ENCODE measurements at places on chromosomes 1 and 21. TPM values are rescaled to one million over a fixed set of nuclear protein-coding genes. Genes with fewer than 3 reads are reported as not detected.

Gene EPHA2
- total RNA-seq: 0.29 TPM

Gene ARHGEF19
- 5.9 TPM for total RNA-seq

Gene ACOT11
- 1.1 TPM for total RNA-seq

Gene HSF2BP
- 1.3 TPM for total RNA-seq

Gene CLDN19
- not detected for total RNA-seq

Gene DNASE2B
- not detected for total RNA-seq

DNA sequence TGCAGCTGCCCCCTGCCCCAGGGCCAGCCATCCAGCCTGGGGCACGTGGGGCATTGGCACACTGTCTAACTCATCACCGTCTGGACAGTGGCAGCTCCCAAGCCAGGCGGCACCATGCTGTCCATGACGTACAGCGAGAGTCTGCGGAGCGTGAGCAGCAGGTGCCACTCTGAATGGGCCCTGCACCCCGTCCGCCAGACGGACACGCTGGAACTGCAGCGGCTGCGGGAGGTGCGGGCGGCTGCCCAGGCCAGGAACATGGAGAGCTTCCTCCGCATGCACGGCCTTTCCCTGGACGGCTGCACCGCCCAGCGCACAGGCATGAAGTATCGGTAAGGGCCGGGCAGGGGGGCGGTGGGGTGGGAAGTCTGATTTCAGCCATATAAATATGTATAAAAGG is 5.7 kb downstream of the KCNAB2 start:
- DNase-seq: no peak
- peaks cover 22% of the 10 kb centered on the region for H3K36me3 ChIP-seq
- peaks cover 3% of the 10 kb centered on the region for H3K4me1 ChIP-seq
- no peak overlapping the region for H3K27ac ChIP-seq
- no peak overlapping the region for H3K4me3 ChIP-seq

DNA sequence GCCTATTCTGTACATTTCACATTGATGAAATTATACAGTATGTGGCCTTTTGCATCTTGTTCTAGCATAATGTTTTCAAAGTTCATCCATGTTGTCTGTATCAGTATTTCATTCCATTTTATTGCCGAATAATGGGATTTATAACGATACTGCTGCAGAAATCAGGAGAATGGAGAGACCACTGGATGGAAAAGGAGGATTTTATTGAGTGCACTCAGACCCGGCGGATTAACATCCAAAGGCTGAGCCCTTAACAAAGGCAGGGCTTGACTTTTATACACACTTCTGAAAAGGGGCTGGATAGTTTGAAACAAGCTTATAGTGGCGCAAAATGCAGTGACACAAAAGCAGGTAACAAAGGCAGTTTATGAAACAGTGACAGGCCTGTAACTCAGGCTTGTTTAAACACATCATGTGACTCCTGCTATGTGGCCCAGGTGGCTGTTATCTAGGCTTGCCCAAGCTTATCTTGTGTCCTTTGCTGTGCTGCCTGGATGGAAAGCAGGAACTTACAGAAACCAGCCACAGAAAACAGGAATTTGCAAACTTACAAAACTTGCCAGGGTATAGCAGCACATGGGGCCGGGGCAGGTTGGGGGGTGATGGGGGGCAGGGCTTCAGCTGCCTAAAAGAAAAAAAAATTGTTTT is 32.8 kb upstream of the KCNJ15 start:
- peaks cover 3% of the 10 kb centered on the region for H3K36me3 ChIP-seq
- no peak overlapping the region for H3K27ac ChIP-seq
- no peaks in the 10 kb centered on the region for H3K27me3 ChIP-seq
- H3K4me3 ChIP-seq: no peak overlapping the region
- DNase-seq: peak; percentile 52

GRCh38 chr1:53681351-53681976 is 57.5 kb downstream of the GLIS1 start:
- DNase-seq: no peak
- H3K4me3 ChIP-seq: no peak overlapping the region
- H3K27ac ChIP-seq: no peak overlapping the region
- H3K36me3 ChIP-seq: no peaks in the 10 kb centered on the region

DNA sequence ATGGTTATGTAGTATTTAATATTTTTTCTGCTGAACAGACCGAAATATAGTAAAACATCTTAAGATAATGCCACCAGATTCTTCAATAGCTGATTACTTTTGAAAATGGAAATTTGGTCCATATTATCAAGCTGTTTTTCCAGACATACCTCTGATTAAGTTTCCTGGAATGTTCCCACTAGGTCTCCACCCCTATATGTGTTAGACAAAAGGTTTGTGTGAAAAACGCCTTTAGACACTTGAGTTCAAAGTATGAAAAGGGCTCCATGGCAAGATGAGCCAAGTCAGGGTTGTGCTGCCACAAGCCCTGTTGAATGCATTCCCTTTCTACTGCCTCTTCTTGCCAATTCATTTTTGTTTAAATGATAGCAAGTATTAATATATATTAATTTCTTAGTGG is 52.7 kb downstream of the ZBTB17 start:
- H3K27me3 ChIP-seq: no peaks in the 10 kb centered on the region
- H3K4me3 ChIP-seq: no peak overlapping the region
- H3K36me3 ChIP-seq: peaks cover 37% of the 10 kb centered on the region
- H3K4me1 ChIP-seq: peaks cover 14% of the 10 kb centered on the region
- H3K27ac ChIP-seq: no peak overlapping the region

DNA sequence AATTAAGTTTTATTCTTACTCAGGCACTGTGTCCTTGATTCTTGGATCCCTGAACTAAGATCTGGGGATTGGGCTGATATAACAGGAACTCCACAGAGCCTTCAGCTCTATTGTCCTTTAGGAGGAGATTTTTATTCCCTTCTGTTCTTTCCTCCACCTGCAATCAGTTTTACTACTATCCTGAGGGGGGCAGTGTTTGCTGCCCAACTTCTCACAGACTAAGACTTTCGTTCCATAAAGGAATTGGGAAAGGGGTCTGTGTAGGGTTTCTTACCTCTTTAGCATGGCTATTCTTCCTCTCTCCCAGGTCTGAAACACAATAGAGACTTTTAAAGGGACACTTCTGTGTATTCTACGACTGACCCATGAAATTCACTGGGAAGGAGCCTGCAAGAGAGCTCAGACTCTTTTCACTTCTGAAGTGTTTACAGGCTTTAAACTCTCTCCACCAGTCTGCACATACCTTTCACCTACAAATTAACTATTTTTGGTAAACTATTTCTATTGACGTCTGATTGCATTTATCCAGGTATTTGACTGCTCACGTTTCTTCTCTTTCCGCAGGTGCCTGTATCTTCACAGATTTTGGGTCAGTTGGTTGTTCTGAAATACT is 103.3 kb upstream of the DEPDC1 start:
- H3K4me1 ChIP-seq: no peaks in the 10 kb centered on the region
- H3K36me3 ChIP-seq: no peaks in the 10 kb centered on the region
- no peaks in the 10 kb centered on the region for H3K27me3 ChIP-seq
- H3K27ac ChIP-seq: no peak overlapping the region

DNA sequence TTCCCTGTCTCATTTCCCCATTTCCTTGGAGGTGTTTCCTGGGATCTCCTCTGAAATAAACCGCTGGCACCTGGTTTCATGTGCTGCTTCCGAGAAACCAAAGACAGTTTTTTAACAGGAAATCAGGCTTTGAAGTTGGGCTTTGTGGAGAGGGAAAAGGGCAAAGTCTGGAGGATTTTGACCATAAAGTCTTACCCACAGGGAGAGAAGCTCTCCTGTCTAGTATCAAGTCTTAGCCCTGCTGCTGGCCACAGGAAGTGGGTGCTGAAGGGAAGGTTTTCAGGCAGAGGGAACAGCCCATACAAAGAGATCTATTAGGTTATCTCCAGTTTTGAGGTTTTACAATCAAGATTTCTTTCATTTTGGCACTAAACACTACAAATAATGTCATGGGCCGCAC is 29.3 kb downstream of the SLC5A9 start:
- no peaks in the 10 kb centered on the region for H3K4me1 ChIP-seq
- H3K36me3 ChIP-seq: no peaks in the 10 kb centered on the region
- H3K27ac ChIP-seq: no peak overlapping the region
- H3K4me3 ChIP-seq: no peak overlapping the region

- no peak for DNase-seq
- no peaks in the 10 kb centered on the region for H3K27me3 ChIP-seq
- no peak overlapping the region for H3K4me3 ChIP-seq
- peaks cover 25% of the 10 kb centered on the region for H3K36me3 ChIP-seq
Observed at GRCh38 chr1:113109908-113110554, 37.0 kb downstream of the LRIG2 start.

GRCh38 chr1:101483982-101484688 is 247.3 kb downstream of the S1PR1 start:
- no peak overlapping the region for H3K27ac ChIP-seq
- H3K36me3 ChIP-seq: no peaks in the 10 kb centered on the region
- no peak overlapping the region for H3K4me3 ChIP-seq
- H3K4me1 ChIP-seq: no peaks in the 10 kb centered on the region
- H3K27me3 ChIP-seq: no peaks in the 10 kb centered on the region

DNA sequence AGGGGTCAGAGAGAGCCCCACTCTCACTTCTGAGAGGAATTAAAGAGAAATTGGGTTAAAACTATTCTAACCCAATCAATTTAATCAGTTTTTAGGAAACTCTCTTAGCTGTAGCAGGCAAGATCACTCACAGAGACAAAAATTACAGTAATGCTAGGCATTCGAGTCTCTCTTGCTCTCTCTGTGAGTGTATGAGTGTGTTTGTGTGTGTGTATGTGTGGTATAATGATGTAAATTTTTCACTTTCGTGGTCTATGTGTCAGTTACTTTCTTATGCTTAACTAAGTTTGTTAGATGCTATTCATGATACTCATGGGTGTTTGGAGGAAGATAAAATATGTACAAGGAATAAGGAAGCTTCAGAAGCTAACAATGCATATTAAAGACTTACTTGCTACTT is 131.3 kb downstream of the FASLG start:
- DNase-seq: no peak
- no peak overlapping the region for H3K4me3 ChIP-seq
- no peaks in the 10 kb centered on the region for H3K4me1 ChIP-seq

GRCh38 chr1:24643363-24644099 is 429 bp downstream of the SRRM1 start:
- no peaks in the 10 kb centered on the region for H3K27me3 ChIP-seq
- H3K27ac ChIP-seq: peak overlapping the region; percentile 87
- peaks cover 46% of the 10 kb centered on the region for H3K36me3 ChIP-seq
- DNase-seq: peak; percentile 43

DNA sequence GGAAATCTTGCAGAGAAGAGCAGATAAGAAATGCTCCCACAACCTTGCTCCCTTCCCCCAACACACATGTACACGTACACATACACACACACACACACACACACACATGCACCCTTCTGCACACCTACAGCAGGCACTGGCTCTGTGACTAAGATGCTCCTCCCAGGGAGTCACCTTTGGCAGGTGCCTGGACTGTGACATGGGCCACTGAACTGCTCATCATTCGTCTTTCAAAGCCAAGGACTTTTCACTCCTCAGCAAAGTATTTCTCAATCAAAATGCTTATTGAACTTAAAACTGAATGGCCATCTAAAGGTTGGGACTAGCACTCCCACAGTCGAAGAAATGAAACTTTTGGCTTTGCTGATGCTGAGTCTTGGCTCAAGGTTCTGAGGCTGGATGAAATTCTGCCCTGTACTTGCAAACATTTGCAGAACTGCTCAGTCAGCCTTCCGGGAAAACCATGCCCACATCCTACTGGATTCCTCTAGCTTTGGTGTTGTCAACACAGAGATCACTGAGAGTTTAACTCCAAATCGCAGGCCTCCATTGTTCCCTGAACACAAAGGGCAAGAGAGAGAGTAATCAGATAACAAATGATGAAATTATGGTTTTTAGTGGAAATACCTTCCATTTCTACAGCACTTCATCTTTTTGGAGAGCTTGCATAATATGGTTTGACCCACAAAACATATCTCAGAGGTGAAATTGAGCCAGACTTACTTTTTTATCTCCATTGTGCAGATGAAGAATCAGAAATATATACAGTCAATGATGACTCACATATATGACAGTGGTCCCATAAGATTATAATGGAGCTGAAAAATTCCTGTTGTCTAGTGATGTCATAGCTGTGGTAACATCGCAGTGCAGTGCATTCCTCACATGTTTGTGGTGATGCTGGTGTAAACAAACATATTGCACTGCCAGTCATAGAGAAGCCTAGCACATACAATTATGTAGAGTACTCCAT is 72.4 kb upstream of the BCAR3 start:
- H3K36me3 ChIP-seq: no peaks in the 10 kb centered on the region
- no peak overlapping the region for H3K27ac ChIP-seq
- DNase-seq: no peak
- no peak overlapping the region for H3K4me3 ChIP-seq

GRCh38 chr1:226349081-226349480 is 40.1 kb upstream of the LIN9 start:
- H3K4me1 ChIP-seq: no peaks in the 10 kb centered on the region
- no peak overlapping the region for H3K27ac ChIP-seq
- DNase-seq: no peak
- H3K27me3 ChIP-seq: no peaks in the 10 kb centered on the region
- no peaks in the 10 kb centered on the region for H3K36me3 ChIP-seq

DNA sequence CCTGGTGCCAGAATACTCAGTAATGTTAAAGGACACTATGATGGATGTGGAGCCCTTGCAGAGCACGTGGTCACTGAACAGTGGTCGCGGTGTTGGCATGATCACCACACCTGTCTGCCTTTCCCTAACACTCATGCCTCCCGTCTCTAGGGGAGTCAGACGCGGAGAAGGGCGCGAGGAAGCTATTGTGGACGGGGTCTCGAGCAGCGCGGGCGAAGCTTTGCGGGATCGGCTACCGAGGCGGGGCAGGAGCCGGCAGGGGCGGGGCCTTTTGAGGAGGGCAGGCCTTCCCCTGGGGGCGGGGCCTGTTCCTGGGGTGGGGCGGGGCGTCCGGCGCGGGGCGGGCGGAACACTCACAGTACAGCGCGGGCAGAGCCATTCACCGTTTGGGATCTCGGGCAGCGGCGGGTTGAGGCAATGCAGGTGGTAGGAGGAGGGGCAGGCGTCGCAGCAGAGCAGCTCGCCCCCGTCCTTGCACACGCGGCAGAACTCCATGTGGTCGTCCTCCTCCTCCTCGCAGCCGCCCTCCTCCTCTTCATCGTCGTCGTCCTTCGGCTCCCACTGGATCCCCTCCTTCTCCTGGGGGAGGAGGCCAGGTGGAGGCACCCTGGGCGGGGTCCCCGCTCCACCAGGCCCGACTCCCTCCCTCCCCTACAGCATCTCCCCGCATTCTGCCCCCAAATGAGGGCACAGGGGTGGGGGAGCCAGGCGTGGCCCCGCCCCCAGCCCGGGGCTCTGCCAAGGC is 31.5 kb downstream of the CHD5 start:
- no peak overlapping the region for H3K27ac ChIP-seq
- no peaks in the 10 kb centered on the region for H3K36me3 ChIP-seq

GRCh38 chr1:44174630-44175029 is 33.2 kb upstream of the KLF18 start:
- DNase-seq: no peak
- H3K27ac ChIP-seq: no peak overlapping the region
- peaks cover 4% of the 10 kb centered on the region for H3K27me3 ChIP-seq
- no peaks in the 10 kb centered on the region for H3K4me1 ChIP-seq
- peaks cover 2% of the 10 kb centered on the region for H3K36me3 ChIP-seq
- H3K4me3 ChIP-seq: no peak overlapping the region

All from activated naive CD4-positive, alpha-beta T cell treated with anti-CD3 and anti-CD28 coated beads for 36 hours (primary cell).